Stimulated activated CD8-positive, alpha-beta memory T cell treated with anti-CD3 and anti-CD28 coated beads, Interleukin-12 subunit alpha, Interleukin-12 subunit beta, amount 100 ng/mL, for 1 hour (primary cell): ENCODE measurements at places on chromosomes 6 and 20.

DNA sequence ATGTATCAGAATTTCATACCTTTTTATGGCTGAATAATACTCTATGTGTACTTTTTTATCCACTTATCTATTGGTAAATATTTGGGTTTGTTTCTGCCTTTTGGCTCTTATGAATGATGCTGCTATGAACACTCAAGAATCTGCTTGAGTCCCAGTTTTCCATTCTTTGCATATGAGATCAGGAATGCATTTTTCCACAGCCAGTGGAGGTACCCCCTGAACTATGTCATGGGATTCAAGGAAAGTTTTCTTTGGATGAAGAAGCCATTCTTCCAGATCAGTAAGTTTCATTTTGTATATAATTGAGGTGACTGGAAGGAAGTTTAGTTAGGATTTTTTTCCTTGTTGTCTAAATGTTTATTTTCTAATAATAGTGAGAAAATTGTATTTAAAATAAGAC lies 40.9 kb downstream of the NKX2-4 start:
- DNase-seq, result no peak

- peak; percentile 45 for DNase-seq
Observed at GRCh38 chr20:44056010-44056698, 130.8 kb downstream of the JPH2 start.

- DNase-seq, result peak; percentile 13
Observed at GRCh38 chr6:11975353-11975977, 36.6 kb upstream of the HIVEP1 start.

GRCh38 chr6:111683749-111684267 lies 78.1 kb upstream of the TRAF3IP2 start:
- no peak for DNase-seq

GRCh38 chr6:98836962-98837944 lies 2.9 kb downstream of the POU3F2 start:
- DNase-seq, result no peak

DNA sequence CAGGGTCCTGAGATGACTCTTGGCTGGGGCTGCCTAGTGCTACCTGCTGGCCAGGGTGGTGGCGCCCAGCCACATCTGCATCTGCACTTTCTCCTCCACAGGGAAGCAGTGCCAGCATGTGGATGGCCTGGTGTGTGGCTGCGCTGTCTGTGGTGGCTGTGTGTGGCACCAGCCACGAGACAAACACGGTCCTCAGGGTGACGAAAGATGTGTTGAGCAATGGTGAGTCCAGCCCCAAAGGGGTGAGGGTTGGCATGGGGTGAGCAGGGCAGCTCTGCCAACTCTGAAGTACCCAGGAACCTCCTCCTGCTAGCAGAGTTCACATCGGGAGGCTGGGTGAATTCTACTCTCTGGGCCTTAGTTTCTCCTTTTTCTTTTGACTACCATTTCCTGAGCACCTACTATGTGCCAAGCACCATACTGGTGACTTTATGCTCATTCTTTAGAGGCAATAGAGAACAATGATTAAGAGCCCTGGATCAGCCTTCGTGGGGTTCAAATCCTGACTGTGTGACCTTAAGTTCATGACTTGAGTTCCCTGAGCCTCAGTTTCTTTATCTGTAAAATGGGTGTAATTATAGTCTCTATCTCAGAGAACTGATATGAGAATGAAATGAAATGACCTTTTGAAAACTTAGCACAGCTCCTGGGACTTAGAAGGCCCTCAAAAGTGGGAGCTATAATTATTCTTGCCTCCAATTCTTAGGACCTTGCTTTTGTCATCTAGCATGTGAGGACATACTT lies 2.1 kb downstream of the BPIFB4 start:
- DNase-seq, result no peak

DNA sequence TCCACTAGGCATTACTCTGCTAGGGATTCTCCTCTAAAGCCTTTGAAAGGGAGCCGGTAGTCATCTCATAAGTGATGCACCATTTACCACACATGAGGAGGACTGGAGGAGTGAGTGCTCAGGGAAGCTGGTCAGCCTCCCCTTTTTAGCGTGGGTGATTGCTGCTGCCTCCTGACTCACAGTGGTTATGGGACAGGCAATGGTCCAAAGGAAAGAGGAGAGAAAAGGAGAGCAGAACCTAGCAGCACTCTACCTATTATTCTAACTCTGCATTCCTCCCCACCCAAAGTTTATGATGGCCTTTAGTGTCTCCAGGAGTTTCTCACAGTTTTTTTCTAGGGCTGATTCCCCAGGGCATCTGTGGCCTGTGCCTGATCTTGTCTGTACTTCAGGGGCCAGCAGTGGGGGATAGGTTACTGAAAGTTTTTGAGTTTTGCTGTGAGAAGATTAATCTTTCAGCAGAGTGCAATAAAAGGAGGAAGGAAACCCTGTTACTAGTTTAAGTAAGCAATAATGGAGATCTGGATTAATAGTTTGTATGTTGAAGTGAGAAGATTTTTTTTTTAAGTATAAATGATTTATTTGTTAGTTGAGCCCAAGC lies 36.4 kb upstream of the GCLC start:
- no peak for DNase-seq

DNA sequence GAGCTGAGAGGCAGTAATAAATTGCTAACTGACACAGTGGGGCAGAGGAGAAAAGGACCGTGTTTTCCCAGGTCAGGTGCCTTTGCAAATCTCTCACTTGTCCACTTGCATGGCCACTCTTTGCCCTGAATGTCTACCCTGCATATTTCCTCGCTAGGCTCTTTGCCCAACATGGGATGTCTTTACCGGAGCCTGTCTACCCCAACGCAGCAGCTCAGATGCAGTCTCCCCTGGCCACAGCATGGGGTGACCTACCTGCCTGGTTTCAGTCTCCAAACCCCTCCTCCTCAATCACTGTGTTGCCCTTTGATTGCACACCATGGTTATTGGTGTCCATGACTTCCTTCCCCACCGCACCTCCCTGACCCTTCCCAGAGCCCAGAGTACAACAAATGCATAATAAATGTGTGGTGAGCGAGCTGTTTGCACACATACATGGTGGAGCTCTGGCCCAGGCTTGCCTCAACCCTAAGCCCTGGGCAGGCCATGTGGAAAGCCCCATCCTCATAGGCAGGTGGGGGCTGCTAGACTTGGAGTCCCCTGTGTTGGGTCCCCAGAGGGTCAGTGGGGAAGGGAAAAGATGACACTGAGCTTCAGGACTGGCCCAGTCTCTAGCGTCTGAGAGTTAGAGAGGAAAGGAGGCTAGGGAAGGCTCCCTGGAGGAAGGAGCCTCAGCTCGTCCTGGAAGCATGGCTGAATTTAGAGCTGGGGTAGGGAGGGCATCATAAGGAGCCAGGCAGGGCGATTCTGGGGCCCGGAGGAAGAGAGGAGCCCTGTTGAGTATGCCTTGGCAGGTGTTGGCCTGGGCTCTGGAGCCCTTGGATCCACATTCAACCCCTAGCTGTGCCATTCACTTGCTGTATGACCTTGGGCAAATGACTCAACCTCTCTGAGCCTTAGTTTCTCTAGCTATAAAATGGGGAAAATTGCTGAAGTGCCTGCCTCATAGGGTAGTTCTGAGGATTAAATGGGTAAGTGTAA lies 4.4 kb upstream of the BPIFB6 start:
- DNase-seq, result no peak

DNA sequence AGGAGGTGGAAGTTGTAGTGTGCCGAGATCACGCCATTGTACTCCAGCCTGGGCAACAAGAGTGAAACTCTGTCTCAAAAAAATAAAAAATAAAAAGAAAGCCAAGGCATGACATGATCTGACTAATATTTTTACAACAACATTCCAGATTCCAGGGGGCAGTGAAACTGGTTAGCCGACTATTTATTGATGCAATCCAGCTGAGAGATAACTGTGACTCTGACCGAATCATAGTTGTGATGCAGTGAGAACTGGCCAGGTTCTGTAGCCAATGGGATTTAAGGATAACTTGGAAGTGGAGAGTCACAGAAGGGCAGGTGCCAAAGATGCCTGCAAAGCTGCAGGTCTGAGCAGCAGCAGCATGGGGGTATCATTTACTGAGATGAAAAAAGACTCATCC lies 82.9 kb upstream of the TSHZ2 start:
- no peak for DNase-seq

- DNase-seq, result no peak
Observed at GRCh38 chr6:3379482-3380060, 77.3 kb downstream of the SLC22A23 start.

GRCh38 chr6:110484321-110484720 lies 7.9 kb upstream of the SLC22A16 start:
- no peak for DNase-seq

GRCh38 chr6:75084872-75085381 lies 120.9 kb downstream of the COL12A1 start:
- no peak for DNase-seq

DNA sequence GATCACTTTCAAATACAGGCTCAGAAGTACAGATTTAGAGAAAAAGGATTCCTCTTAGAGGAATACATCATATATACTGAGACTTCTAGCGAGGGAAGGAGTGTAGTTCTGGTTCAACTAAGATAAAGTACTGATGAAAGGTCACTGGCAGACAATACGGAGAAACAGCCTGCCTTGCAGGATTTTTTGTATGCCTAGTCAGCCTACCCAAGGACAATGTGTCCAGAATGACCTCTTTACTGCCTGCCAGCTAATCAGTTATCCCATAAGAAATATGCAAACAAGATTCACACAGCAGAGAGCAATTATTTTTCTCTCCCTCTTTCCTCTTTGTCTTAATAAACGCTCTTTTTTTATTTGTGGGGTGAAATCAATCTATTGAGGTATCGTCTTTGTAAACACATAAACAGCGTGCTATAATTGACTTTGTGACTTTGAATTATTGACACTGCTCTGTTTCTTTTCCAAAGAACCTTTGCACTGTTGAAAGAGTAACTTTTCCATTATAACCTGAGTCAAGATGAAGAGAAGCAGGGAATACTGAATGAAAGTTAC lies 1.4 kb upstream of the TSPYL4 start:
- no peak for DNase-seq

DNA sequence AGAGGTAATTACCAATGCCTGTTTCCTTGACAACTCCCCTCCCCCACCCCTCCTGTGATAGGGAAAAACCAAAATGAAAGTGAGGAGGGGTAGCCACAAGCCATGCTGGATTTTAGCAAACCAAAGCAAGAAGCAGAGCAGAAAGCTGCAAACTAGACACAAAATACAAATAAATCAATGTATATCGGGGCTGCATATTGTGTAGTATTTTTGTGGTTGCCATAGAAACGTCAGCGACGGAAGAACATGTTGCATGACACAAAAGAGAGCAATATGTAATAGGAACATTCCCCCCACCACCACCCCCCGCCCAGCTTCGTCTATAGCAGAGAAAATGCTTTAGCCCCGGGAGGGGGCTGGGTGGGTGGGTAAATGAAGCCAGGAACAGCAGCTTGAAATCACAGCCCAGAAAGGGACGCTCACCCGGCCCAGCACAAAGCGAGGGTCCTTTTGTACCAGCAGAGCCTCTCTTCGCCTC lies 548 bp downstream of the AGPAT4 start:
- no peak for DNase-seq

GRCh38 chr20:12936524-12936923 lies 72.2 kb upstream of the SPTLC3 start:
- DNase-seq, result no peak

DNA sequence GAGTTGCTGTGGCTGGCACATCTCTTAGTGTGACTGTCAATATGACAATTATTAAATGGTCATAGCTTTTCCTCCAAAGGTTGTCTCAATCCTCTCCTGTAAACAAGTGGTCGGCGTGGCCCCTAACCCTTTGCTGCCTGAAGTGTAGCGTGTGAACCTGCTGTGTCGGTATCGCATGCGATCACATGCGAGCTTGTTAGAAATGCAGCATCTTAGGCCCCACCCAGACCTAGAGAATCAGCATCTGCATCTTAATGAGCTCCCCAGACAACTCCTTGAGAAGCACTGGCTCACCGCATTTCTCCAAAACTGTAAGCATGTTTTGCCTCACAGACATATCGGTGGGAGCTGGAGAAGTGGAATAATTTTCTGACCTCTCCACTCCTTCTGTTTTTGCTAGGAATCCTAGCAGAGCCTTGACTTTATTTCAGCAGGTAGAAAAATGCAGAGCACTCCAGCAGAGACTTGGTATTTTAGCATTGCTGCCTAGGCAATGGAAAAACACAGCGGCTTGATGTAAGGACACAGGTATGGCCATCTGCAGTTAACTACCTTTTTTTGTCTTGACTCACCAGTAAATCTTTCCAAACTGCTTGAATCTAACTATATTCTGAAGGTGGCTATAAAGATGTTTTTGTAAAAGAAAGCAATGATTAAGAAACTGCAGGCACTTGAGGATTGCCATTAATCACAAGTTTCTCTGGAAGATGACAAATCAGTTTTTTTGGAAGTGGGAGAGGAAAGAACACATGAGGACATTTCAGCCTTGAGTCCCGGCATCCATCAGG lies 67.6 kb downstream of the PSMG4 start:
- no peak for DNase-seq

DNA sequence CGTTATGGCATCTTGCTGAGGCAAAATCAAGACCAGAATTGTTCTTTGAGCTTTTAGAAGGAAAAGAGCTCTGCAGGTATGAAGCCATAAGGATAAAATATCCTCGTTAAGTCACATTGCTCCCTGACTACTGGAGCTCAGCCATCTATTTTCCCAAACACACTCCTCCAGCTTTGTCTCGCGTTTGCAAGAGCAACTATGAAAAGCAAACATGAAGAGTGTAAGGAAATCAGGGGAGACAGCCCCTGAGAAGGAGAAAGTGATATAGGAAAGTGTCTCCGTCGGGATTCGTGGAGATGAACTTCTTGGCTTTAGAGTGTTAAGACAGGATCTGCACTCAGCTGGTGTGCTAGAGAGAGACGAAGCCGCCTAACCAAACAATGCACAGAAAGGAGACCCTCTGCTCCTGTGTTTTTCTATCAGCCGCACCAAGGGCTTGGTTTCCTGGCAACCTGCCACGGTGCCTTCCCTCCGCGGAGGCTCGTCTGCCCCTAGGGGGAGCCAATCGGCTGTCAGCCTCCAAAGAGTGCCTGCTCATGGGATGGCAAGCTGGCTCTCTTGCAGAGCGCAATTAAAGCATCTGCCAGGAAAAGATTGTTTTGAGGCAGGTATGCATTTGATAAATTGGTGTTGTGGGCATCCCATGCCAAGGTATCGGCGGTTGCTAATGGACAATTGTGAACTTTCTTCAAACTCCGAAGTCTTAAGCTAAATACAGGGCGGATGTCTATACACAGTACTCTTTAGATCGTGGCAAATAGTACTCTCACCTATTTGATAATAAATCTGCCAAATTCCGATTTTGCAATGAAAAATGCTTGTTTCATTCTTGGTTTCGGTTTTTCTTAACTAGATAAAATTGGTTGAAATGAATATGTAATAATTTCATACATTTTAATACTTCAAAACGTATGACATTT lies 603.2 kb downstream of the RNF144B start:
- no peak for DNase-seq
